ENCODE measurements at places on chromosomes 6 and 20. TPM values are rescaled to one million over a fixed set of nuclear protein-coding genes. Genes with fewer than 3 reads are reported as not detected.

The KHDRBS2 gene
- 0.14 TPM for total RNA-seq

The RBBP8NL gene
- total RNA-seq, result not detected

The ALDH8A1 gene
- 1.1 TPM for total RNA-seq

The C20orf204 gene
- total RNA-seq, result 0.83 TPM

The ADGB gene
- not detected for total RNA-seq

The LYRM4 gene
- 16.3 TPM for total RNA-seq

The NMBR gene
- not detected for total RNA-seq

The POU5F1 gene
- not detected for total RNA-seq

The SIGLEC1 gene
- 12.6 TPM for total RNA-seq

The WFDC12 gene
- not detected for total RNA-seq

The KIF25 gene
- not detected for total RNA-seq

The AP5S1 gene
- 8.8 TPM for total RNA-seq

The SASH1 gene
- 99.4 TPM for total RNA-seq

The HFE gene
- total RNA-seq, result 5.5 TPM

The MOG gene
- total RNA-seq, result not detected

The RNF8 gene
- 14.0 TPM for total RNA-seq

The GNMT gene
- total RNA-seq, result not detected

The GJA10 gene
- total RNA-seq, result not detected

The RBPJL gene
- total RNA-seq, result not detected
